Immature natural killer cell (primary cell): ENCODE measurements at places on chromosomes 6 and 20. TPM values are rescaled to one million over a fixed set of nuclear protein-coding genes. Genes with fewer than 3 reads are reported as not detected.

The RNASET2 gene
- polyA plus RNA-seq: 171 TPM

The PRKN gene
- 6.4 TPM for polyA plus RNA-seq

The SLA2 gene
- 21.0 TPM for polyA plus RNA-seq

The COL12A1 gene
- not detected for polyA plus RNA-seq

The NKAPL gene
- polyA plus RNA-seq: not detected

The TXLNB gene
- polyA plus RNA-seq: 0.32 TPM

DNA sequence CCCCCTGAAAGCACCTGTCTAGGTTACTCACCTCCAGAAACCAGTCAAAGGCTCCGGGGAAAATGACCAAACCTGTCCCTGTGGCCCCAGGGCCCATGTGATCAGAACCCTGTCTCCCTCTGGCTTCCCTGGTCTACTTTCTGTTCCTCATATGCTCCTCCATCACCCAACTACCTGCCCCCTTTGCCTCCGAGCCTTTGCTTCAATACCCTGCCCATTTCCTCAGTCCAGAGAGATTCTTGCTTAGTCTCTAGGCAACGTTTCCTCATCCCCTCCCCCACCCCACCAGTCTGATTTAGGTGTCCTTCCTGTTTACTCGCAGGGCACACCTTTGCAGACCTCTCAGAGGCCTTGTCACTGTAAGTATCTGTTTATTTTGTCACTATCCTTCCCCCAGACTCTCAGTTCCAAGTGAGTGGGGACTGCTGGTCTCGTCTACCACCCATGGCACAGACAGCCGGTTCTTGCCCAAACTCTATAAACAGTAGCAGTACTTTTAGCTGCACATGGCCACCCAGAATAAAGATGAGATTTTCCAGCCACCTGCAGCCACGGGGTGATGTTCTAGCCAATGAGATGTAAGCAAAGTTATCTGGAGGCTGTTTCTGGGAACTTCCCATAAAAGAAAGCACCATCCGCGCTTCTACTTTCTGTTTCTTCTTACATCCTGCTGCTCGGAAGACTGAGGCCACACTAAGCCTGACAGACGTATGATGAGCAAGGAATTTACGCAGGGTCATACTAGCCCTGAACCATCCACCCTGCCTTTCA, 13.3 kb downstream of the ELOVL5 start:
- DNase-seq: peak; percentile 75

- no peak for DNase-seq
Measured at GRCh38 chr6:124056407-124057334, 253.0 kb downstream of the NKAIN2 start.

- DNase-seq: no peak
Measured at GRCh38 chr20:40563296-40563950, 125.6 kb downstream of the MAFB start.

- DNase-seq: no peak
Measured at GRCh38 chr6:24882295-24882694, 53.5 kb downstream of the RIPOR2 start.

GRCh38 chr20:61516346-61517208, 264.5 kb downstream of the CDH4 start:
- DNase-seq: no peak

DNA sequence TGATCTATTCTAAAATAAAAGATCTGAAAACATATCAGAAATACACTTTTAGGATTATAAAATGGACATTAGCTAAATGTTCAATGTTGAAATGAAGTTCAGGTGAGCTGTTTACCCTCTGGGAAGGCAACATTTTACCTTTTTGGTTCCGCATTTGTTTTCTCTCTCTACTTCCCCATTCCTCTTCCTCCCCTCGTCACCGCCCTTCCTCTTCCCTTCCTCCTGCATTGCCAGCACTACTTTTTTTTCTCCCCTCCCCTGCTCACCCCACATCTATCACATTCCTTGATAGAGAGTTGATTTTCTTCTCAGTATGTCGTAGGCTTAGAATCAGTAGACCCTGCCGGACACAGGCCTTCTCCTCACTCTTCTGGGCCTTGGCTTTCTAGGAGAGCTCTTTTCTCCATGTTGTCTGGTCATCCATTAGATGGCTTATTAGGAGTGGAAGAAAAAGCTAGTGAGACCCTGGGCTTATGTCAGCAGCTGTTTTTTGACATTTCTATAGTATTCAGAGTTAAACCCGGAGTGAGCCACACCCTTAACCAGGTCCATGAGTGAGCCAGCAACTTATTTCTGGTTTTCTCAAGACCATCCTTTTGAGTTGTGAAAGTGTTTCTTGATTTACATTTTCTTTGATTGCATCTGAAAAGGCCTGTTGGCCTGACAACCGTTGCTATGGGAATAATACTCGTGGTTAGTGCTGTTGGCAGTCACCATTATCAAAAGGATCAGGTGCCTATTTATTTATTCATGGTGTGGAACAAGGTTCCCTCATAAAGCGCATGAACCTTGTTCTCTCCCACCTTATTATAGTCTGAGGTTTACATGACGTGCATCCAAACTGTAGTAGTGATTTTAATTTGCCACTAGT, 90.9 kb downstream of the DTD1 start:
- DNase-seq: no peak

- DNase-seq: no peak
Measured at GRCh38 chr6:37242429-37243052, 15.0 kb upstream of the TBC1D22B start.

DNA sequence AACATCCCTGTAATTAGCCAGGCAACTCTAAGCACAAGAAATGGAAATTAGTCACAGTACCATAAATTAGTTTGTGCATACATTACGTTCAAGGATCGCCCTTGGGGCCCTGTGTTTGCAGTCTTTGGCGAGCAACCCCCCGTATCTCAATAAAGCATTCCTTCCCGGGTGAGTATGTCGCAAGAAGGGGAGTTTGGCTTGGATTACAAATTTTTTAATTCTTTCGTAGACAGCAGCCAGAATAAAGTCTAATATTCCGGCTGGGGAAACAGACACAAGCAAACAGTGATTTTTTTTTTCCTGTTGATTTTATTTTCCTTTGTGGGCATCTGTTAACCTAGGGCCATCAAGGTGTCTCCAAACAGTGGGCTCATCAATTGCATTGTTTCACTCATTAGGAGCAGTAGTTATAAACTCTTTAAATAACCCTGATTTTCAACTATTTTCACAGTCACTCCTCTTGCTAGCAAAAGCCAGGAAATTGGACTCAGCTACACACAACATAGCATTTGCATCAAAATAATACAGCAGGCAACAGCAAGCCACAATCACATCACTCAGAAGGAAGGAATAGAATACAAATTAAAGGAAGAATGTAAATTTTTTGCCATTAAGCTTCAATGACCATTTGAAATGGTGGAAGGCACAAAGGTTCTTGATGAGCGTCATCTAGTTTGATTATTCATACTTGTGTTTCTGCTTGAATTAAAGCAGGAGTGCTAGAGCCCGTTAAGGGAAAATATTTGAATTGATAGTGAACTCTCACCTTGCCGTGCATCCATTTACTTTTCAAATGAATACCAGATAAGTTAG, 85.3 kb downstream of the LINC00237 start:
- DNase-seq: no peak

DNA sequence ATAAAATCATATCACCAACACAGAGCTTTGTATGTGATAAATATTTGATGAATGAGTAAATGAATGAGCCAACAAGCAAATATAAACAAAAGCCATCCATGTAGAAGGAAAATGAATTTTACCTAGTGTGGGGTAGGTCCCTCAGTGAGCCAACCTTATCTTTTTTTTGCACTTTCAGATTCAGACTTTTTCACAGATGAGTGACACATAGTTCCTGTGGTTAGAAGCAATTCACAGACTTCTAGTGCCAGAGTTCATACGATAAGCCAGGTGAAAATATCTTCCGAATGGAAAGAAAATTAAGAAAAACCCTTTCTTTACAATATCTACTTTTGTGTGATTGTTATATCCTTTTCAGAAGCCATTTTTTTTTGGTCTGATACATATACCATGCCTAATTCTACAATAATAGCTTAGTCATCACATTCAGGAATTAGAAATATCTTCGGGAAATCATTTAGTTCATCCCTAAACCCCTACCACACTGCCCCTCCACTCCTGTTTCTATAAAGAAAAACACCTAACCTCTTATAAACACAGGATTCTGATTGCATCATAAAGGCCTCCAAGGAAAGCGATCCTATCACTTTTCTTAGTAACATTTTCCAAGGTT, 82.7 kb upstream of the CNR1 start:
- no peak for DNase-seq

DNA sequence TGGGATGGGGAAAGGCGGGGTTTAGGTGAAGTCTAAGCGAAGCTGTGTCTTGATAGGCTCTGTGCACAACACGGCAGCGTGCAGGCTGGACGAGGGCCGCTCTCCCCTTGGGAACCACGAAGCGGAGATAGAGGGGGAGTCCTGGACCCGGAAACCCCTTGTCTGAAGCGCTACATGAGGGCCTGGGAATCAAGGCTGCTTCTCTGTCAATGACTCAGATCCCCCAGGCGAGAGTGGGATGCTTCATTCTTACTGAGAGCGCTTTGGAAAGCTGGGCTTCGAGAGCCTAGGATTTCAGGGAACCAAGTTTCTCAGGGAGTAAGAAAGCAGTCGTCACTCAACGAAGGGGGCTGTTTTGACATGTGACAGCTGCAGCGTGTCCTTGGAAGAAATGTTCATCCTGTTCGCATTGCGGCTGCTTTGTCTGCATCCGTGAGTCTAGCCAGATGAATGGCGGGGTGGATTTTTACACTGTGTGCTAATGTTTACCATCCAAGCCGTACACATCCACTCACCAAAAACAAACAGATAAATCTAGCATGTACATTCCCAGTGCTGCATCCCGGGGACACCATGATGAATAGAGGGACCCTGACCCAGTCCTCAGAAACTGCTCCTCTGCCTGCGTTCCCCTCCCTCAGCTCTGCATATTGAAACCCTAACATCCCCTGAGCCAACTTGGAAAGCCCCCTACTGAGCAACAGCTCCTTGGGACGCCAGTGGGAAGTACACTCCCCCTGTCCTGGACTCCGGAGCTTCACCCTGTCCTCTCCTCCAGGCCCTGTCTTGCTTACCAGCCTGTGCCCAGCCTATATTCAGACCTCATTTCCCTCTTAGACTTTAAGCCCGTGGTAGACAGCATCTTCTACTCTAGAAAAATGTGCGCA, 24.5 kb upstream of the RTF2 start:
- no peak for DNase-seq

GRCh38 chr6:64014595-64014994, 379.0 kb downstream of the PHF3 start:
- DNase-seq: no peak
